ENCODE measurements at places on chromosomes 5 and 9.

- no peak for DNase-seq
Measured at GRCh38 chr9:135701067-135701958, 672 bp upstream of the KCNT1 start.

GRCh38 chr9:93262537-93263310 lies 78.8 kb downstream of the WNK2 start:
- no peak for DNase-seq

DNA sequence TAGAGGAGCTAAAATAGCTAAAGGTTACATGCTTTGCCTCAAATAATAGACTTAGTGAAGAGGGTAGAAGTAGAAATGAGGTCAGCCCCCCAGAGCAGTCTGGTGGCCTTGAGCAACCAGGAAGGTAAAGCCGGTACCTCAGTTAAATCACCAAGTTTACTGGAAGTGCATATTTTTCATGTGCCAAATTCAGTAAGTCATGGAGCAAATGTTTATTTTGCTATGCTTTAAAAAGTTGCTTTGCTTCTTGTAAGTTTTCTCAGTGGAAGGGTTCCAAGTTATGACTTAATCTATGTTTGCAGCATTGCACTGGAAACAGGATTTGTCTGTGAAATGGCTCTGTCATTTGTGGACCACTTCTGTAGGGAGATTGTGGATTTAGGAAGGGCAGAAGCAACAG lies 256.7 kb downstream of the ARRDC3 start:
- no peak for DNase-seq

DNA sequence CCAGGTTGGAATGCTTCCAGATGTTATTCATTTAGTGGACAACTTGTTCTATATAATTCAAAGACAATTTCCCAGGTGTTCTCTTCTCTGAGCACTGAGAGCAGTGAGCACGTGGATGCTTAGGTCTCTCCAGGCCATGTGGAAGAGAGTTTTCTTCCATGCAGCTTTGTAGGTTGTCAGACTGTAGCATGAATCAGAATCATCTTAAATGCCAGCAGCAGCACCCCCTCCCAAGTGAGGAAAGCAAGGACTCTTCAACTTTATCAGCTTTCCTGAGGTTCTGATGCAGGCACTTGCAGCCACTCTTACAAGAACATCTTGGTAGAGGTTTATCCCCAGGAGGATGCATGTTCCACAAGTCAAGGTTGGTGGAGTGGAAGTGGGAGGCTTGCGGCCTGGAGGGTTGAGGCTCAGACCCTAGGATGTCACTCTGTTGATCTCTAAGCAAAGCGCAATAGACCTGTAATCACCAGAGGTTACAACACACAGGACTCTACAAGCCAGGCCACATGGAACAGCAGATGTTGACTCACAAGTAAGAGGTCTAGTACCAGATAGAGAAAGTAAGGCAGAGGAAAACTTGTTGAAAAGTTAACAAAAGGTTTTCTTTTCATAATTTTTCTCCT lies 47.7 kb downstream of the UGCG start:
- DNase-seq: no peak

DNA sequence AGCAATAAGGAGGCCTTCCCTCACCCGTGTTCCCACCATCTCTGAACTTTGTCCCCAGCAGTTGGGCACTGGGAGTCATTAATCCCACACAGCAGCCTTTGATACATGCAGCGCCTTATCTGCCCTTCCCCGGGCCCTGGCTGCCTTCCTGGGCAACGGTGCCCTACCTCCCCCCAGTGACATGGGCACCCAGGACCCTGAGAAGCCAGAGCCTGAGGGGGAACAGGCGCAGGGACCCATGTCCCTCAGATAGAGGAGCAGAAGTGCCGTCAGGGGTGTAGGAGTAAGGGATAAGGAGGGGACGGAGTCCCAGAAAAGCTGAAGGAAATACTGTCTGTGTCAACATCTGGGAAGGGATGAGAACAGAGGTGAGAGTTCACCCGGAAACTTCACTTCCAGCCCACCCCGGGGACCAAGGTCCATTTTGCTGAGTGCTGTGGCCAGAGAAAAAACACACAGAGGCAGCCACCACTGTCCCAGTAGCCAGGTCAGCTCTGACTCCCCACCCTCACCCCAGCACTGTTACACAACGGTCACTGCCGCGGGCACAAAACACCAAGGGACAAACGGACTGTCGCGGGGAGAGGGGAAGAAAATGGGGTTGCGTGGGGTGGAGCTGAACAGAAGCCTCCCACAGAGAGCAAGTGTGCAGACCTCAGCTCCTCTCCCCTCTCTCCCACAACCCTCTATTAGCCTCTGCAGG lies 3.8 kb downstream of the PCDH1 start:
- DNase-seq: peak; percentile 66

DNA sequence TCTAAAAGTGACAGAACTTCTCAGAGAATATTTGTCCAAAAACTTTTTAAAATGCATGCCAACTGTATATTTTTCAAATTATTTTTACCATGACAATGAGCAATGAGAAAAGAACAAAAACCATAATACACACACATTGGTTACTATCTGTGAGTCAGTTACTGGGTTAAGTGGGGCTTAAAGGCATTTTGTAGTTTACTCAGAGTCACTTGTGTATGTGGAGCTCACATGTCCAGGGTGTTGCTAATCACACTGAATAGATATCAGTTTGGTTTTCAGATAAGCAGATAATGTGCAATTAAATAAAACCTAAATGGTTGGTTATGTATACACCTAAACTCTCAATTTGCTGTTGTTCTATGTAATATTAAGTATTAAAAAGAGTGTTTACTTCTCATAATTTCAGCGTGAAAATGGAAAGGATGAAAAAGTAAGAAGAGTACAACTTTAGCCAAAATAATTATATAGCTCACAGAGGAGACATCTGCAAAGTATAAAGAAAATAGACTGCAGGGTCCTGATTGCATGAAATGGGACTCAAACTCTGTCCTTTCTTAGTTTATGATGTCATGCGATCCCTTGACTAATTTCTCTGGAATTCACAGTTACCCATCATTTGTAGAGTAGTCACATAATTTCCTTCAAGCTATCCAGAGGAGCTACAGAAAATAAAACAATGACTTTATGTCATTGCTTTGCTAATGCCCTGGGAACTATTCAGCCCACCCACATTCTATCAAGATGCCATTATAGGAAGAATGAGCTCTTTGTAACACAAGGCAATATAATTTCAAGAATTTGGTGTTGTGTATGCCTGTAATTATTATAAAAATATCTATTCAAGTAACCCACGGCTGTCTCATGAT lies 388.0 kb upstream of the ZNF608 start:
- no peak for DNase-seq

- no peak for DNase-seq
Measured at GRCh38 chr5:126462239-126463014, 39.2 kb downstream of the GRAMD2B start.

DNA sequence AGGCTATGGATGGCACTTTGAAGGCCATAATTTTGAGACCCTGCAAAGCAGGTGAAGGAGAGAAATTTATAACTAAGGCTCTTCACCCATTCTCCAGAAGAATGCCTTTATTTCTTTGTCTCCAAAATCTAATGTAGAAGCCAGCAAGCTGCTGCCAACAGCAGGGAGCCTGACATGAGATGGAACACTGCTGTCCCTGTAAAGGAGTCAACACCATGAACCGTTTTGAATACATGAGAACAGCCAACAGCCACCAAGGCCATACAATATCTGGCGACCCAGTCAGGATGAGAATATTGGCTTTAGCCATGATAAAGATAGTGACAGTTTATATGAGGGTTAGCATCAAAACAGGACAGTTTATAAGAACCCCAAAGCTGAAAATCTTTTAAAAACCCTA lies 121.2 kb upstream of the LIFR start:
- DNase-seq: no peak

DNA sequence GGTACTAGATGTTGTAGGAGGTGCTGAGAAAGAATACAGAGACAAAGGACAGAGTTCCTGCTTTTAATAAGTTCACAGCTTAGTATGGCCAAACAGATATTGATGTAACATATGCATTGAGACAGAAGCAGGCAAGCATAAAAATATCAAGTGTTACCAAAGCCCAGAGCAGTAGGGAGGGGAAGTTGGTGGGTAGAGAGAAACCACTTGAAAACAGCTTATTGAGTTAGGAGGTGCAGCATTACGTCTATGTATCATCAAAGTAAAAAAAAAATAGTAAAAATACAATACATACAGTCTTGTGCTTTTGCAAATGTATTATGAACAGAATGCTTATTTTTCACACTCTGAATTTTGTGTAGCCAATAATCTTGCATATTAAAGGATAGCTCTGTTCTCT lies 441.8 kb upstream of the SGCD start:
- no peak for DNase-seq

DNA sequence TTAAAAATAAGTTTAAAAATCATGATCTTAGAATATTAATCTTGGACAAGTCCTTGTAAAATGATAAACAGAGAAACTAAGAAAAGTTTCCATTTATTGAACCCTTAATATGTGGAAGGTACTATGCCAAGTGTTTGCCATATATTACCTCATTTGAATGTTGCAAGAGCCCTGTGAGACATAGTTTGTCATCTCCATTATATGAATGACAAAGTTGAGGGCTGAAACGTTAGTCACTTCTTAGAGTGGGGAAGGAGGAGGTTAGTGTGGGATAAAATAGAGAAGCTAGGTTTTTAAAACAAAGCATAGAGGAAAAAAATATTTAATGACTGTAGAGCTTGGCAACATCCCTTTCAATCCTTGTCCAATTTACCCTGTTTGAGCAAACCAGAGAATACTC lies 2.0 kb downstream of the TNC start:
- no peak for DNase-seq

DNA sequence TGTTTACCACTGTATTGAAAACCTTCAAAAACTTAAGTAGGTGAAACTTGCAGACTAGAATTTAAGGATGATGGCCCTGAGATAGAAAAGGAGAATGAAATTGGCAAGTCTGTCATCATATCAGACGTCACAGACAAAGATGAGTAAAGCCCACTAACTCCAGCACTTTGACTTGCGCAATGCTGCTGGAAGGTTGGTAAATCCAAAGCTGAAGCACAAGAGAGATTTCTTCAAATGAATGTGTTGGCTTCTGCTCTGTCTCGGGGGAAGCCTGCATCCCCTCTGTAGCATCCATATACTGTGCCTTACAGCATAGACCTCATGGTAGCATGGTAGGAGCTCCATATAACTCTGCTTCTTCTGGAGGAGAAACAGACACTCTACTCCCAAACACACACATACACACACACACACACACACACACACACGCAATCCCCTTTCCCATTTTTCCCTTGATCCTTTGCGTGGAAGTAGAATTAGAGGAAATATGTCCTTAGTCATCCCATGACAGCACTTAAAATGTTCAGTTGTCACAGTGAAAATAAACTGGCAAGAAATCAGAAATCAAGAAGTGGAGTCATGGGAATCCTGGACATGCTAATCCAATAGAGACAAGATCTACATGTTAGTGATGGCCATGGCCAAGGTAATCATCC lies 241.5 kb downstream of the NR3C1 start:
- DNase-seq: no peak

- no peak for DNase-seq
Measured at GRCh38 chr9:38083858-38084555, 15.0 kb upstream of the SHB start.

- DNase-seq: no peak
Measured at GRCh38 chr5:6979061-6979460, 265.8 kb downstream of the TENT4A start.

DNA sequence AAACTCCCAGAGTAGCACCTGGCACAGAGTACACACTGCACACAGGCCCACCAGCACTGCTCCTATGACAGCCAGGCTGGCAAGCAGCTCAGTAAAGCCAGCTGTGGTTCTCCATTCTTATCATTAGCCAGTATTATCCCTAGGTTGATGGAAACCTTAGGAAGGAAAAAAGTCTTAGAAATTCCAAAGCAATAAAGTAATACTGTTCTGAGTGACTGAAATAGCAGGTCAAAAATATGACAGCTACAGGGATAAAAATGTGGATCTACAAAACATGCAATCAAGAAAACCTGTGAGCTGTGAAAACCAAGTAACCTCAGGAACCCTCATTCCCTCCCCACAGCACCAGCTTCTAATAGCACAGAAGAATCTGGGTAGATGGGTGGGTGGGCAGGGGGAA lies 403.5 kb downstream of the SPOCK1 start:
- DNase-seq: no peak

DNA sequence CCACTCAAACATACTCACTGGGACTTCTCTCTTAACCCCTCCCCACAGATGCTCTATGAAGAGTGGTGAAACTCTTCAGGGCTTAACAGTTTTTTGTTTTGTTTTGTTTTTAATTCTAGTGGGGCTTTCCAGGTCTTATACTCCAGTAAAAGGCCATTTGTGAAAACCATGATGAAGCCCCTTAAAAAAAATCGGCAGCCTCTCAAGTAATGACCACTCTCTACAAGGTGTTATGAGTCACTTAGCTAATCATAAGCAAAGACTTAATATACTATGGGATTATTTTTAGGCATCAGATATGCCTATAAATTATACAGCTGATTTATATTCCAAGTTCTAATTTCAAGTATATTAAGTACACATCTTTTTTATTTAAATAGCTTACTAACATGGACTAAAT lies 607.9 kb downstream of the RAB3C start:
- DNase-seq: no peak

- DNase-seq: no peak
Measured at GRCh38 chr9:78064075-78064474, 32.5 kb upstream of the GNAQ start.

DNA sequence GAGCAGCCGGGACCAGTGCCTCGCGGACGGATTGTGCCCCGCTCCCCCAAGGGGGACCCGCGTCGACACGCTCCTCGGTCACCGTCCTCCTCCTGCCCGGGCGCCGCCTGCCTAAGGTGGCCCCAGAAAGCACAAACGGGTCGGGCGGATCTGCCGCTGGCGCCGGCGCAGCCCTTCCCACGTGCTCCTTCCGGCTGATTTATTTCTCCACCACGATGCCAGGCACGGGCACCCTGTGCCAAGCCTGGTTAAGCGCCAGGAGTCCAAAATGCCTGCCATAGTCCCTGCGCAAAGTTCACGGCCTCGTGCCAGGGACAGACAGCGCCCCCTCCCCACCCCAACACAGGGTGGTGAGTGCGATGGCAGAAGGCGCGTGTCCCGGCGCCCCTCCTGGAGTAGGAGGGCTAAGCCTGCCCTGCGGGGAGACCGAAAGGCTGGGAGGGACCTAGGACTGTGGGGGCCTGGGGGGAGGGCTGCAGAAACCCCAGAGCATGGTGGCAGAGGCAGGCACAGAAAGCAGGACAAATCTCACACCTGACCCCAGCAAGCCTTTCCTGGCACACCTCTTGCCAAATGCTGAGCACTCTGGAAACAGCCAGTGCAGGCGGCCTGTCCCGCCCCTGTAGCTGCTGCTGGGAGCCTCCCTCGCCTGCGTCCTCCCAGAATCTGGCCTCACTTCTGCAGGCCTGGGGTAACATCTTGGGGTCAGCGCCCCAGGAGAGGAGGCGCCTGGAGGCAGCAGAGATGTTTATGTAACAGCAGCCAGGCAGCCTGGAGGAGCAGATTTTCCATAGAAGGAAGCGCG lies 1.1 kb upstream of the NOTCH1 start:
- DNase-seq: peak; percentile 88

All from upper lobe of right lung (tissue), 1 donor.